ENCODE measurements at places on chromosomes 5 and 9. TPM values are rescaled to one million over a fixed set of nuclear protein-coding genes. Genes with fewer than 3 reads are reported as not detected.

GRCh38 chr9:4301296-4301695 lies 1.4 kb upstream of the GLIS3 start:
- DNase-seq, result no peak

DNA sequence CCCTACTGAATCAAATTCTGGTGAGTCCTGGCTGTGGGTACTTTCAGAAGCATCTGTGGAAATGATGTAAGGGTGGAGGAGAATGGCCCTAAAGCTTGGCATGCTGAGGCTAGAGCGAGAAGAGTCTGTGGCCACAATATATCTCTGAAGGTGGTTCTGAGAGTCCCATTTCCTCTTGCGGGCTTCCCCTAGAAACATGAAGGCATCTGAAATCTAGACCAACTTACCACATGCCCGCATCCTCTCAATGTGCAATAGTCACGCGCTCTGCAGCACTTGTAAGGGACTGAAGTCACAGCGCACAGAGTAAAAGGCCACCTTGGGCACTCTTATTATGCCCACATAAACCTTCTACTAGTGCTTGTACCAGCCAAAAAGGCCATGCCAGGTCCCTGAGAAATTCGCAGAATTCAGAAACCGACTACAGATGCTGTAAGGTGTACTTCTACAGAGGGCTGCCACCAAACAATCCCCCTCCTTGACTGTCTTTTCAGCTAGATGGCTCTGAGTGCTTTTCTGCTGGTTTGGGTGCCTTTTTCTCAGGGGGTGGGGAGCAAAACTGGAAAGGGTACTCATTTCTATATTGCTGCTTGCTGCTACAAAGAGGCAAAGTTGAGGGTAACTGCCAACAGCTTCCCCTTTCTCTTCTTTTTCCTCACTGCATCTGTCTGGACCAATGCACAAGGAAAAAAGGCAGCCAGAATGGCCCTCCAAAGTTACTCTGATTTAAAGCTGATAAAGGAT lies 107.3 kb downstream of the ZDHHC21 start:
- DNase-seq, result no peak

DNA sequence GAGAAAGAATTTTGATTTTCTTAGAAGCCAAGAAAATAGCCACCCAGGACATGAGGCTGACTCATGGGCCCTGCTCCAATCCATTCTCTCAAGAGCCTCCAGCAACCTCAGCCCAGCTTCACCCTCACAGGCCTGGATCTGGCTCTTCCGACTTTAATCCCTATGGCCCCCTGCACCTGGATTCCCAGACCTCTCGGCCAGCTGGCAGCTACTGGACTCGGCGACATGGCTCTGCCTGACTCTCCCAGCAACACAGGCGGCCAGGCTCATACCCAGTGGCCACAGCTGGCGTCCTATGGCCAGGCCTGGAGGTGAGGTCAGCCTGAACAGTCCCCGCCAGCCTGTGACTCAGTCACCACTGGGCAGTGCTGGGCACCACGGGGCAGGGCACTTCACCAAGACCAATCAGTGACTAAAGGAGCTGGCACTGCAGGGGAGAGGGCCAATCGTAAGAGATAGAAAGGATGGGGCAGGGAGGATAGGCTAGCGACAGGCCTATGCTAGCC lies 6.2 kb upstream of the PDLIM4 start:
- DNase-seq, result no peak

DNA sequence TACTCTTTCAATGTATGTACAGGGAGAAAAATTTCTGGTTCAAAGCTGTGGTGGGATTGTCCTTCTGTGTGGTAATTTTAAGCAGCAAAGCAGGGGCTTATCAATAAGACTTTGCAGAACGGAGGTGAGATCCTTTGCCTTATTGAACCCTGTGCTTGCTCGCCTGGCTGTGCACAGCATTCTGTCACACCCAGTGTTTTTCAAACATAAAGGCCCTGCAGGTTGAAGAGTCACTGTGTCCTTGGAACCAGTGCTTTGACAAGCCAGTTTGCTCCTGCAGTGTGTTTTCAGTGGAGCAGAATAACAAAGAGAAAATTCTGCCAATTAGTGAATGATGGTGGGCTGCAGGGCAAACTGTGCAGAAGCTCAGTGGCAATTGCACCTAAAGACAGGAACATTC lies 236.7 kb upstream of the PCSK5 start:
- DNase-seq, result no peak

RFX3 gene
- total RNA-seq, result 4.4 TPM

GARNL3 gene
- total RNA-seq, result 2.9 TPM

SPATA31A1 gene
- not detected for total RNA-seq
